H54 (cell line): ENCODE measurements at places on chromosomes 3 and 15.

DNA sequence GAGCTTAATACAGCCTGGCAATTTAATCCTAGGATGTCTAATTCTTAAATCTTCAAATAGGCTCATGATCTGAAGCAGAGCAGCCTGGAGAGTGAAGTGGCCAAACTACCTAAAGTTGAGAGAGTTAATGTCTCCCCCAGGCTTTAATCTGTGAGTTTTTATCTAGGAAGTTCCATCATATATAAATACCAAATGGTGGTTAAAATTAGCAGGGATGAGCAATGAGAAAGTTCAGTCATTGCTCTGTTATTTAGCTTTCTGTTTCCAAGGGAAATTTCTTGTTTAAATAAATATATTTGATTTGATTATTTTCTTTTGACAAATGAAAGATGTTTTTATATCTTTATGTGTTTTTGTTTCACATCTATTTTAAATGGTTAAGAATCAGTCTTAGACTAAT, 274.4 kb upstream of the UMPS start:
- no peak for DNase-seq

- DNase-seq: no peak
Measured at GRCh38 chr3:71465371-71466036, 118.0 kb downstream of the FOXP1 start.

- DNase-seq: no peak
Measured at GRCh38 chr3:150797155-150797554, 34.2 kb upstream of the SIAH2 start.

GRCh38 chr15:41423979-41424659, 7.2 kb downstream of the RTF1 start:
- DNase-seq: no peak

DNA sequence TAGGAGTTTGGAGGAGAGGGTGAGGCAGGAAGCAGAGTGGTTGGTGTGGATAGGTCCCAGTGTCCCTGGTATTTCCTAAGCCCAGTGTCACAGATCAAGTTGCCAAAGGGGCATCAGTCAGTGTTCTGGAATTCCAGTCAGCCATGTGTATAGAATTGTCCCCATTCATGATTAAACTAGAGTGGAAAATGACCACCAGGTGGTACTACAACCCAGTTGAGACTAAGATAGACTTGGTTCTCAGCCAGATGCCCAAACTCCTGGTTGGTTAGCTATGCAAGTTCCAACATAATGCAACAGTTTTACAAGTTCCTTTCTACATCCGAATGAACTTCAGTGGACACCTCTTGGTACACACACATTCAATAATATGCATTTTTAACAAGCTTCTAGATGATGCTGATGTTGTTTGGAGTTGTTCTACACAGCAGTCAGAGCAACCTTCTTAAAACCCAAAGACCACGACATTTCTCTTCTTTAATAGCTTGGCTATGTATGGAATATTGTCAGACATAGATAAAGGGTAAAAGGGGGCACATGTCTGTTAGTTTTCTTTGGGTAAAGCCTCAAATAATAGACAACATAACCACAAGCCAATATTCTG, 8.4 kb upstream of the ATR start:
- DNase-seq: peak; percentile 30

- no peak for DNase-seq
Measured at GRCh38 chr15:84975871-84976351, 5.7 kb upstream of the PDE8A start.

DNA sequence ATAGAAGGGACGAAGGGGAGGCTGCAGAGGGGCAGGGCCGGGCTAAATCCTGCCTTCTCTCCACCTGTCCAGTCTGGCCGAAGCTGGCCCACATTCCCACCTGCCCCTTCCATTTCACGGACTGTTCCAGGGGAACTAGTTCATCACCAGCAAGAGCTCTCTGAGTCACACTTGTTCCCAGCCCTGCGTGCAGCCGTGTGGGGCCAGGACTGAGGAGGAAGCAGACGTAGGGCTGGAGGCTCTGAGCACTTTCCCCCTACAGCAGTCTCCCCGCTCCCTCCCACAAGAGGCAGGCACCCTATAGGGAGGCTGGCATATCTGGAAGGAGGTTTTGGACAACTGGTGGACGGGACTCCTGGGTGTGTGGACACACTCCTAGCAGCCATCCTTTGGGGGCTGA, 3.0 kb downstream of the ITIH4 start:
- peak; percentile 44 for DNase-seq

GRCh38 chr15:62472616-62473299, 307.7 kb upstream of the C2CD4B start:
- no peak for DNase-seq

DNA sequence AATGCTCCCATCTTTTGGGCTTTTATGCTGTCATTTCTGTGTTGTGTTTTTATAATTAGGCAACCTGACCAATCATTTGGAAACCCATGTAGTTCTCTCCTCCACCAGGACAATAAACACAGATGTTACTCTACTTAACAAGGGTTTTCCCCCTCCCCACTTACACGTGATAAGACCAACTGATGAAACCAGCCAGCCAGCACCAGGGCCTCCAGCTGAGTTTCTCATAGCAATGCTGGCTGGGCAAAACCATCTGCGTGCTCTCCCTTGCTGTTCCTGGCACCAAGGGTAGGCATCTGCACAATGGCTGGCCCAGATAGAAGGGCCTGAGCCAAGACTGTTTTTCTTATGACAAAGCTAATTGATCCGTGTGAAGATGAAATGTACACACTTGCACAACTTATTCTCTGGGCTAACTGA, 310.4 kb downstream of the PLCL2 start:
- DNase-seq: no peak

DNA sequence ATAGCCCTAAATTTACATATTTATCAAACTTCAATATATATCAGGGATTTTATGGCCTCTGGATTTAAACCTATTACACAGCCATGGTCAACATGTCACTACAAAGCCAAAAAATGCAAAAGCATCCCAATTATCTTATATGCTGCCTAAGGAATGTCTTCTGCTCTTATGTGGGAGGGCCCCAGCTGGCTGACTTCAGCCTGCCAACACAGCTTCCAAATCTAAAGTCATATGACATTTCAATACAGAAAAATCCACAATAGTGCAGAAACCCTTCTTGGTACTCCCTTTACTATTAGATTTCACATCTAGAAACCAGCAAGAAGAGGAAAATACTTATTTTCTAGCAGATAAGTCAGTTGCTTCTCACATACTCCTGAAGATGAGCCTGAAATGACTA, 6.4 kb downstream of the PFN2 start:
- DNase-seq: no peak
